ENCODE measurements at places on chromosomes 2 and 18.

DNA sequence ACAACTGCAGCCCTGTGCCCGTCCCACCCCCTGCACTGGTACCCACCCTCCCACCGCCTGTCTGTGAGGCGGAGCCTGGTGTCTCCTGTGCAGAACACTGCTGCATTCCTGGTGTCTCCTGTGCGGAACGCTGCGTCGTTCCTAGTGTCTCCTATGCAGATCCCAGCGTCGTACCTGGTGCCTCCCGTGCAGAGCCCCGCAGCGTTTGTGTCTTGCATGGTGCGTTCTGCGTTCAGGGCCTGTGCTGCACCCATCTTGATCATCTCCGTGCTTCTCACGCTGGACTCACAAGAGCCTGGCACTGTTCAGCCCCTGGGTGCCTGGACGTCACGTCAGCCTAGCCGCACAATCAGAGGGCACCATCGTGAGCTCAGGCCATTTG lies 248.6 kb upstream of the SALL3 start:
- no peak for DNase-seq

DNA sequence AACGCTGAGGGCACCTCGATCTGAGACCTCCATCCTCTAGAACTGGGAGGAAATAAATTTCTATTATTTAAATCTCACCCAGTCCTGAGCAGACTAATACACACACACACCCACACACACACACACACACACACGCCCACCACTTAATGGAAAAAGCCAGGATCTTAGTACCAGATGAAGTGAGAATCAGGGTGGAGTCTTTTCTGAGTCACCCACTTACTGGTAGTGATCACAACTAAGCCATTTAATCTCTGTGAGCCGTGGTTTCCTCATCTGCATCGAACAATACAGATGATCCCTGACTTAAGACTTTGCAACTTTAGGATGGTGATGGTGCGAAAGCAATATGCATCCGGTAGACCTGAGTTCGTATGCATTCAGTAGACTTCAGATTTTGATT lies 18.6 kb downstream of the THNSL2 start:
- no peak for DNase-seq

GRCh38 chr2:212124598-212124997 lies 414.0 kb downstream of the ERBB4 start:
- DNase-seq, result no peak

GRCh38 chr2:39492716-39493115 lies 55.6 kb upstream of the MAP4K3 start:
- no peak for DNase-seq

DNA sequence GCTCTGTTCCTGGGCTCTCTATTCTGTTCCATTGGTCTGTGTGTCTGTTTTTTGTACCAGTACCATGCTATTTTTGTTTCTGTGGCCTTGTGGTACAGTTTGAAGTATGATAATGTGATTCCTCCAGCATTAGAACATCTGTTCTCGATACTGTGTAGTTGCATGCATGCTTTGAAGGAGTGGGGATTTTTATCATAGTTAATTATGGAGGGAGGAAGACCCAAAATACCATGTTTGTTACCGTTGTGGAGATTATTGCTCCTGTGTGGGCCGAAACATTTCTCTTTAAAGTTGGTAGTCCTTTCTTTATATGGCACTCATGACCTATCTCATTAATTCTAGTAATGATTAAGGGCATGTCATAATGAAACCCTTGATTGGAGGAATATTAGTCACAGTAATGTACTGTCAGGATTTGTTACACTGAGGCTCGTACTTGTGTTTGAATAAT lies 87.6 kb downstream of the TTC27 start:
- DNase-seq, result no peak

DNA sequence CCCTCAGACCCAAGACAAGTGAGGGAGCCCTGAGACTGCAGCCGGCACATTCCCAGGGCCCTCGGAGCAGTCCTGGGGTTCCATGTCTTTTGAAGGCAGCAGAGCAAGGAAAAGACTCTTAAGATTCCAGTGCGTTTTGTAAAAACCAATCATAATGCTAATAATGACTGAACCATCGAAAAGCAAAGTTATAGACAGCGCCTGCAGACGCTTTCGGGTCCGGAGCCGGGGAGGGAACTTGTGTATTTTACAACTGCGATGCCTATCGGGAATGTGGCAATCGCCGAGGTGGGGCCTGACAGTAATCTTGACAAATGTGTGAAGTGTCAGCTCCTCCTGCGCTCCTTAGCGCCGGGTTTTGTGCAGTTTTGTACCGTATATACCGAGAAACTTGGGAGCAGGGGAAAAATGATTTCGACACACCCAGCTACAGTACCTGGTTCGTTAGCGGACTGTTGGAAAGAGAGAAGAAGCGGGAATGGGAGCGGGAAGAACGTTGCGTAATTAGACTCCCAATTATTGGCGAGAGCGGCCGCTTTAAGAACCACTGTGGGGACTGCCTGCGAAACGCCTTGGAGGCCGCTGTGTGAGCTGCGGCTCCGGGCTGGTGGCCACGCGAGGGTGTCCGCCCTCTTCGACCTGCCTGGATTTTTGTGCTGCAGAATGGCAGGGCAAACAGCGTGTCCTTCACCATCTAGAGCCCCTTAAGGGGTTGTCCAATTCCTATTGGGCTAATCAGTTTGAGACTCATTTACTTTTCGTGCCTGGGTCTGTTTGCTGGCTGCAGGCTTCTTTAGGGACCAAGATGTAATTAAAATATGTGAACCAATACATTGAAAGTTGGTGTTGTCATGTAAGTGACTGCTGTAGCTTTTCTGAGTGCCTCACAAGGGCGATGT lies 2.4 kb downstream of the EPAS1 start:
- no peak for DNase-seq

- DNase-seq, result no peak
Measured at GRCh38 chr18:21820033-21820810, 79.6 kb downstream of the MIB1 start.

DNA sequence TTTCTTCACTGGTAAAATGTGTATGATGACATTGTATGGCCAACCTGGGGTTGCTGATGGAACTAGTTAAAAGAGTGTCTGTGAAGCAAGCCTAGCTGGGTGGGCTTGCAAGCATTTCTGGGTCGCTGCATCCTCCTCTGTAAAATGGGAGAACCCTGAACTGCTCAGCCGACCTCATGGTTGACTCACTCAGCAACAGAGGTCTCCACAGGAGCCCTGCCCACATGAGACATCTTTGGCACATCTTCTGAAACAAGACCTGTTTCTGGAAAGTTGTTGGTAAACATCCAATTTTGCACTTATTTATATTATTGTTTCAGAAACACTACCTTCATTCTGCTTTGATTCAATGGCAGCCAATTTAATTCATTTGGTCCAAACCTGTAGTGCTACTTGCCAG lies 52.6 kb downstream of the BCL11A start:
- DNase-seq, result no peak

GRCh38 chr18:63476668-63477067 lies at the start of gene SERPINB5:
SERPINB5 (plus strand) TSS chr18:63476958; CDS start chr18:63484429, 7,471 bp downstream.
- DNase-seq, result no peak

- no peak for DNase-seq
Measured at GRCh38 chr18:12559319-12559718, 98.6 kb downstream of the SPIRE1 start.

DNA sequence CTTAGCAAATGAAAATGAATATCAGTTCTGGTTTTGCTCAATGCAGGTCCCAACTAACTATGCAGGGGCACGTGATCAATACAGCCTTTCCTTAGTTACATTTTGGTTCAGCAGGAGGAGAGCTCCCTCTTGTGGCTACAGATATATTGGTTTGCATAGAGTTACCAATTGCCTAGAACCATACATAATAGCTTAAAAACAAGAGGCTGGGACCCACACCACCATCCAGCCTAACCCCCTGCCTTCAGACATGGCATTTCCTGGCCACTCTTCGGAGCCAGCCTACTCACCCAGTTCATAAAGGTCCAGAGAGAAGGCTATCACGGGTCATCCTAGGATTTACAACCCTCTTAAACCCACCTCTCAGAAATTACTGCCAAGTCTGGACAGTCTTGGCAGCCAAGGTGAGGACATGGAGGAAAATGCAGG lies 10.5 kb downstream of the CCDC93 start:
- peak; percentile 36 for DNase-seq

GRCh38 chr2:175152242-175152641 lies 15.8 kb downstream of the ATF2 start:
- no peak for DNase-seq

DNA sequence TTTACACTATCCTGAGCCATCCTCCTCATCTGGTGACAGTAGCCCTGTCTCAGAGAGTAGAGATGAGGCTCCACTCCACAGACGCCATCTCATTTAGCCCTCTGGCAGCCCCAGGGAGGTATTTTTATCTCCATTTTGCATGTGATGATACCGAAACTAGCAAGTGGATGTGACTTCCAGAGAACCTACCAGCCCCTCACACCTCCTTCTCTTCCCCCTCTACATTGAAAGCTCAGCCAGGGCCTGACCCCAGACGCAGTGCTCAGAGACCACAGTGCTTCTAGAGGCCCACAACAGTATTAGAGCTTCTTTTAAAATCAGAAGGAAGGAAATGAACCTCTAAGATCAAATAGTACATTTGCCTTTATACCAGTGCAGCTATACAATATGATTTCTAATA lies 8.3 kb downstream of the GYPC start:
- DNase-seq, result peak; percentile 29

DNA sequence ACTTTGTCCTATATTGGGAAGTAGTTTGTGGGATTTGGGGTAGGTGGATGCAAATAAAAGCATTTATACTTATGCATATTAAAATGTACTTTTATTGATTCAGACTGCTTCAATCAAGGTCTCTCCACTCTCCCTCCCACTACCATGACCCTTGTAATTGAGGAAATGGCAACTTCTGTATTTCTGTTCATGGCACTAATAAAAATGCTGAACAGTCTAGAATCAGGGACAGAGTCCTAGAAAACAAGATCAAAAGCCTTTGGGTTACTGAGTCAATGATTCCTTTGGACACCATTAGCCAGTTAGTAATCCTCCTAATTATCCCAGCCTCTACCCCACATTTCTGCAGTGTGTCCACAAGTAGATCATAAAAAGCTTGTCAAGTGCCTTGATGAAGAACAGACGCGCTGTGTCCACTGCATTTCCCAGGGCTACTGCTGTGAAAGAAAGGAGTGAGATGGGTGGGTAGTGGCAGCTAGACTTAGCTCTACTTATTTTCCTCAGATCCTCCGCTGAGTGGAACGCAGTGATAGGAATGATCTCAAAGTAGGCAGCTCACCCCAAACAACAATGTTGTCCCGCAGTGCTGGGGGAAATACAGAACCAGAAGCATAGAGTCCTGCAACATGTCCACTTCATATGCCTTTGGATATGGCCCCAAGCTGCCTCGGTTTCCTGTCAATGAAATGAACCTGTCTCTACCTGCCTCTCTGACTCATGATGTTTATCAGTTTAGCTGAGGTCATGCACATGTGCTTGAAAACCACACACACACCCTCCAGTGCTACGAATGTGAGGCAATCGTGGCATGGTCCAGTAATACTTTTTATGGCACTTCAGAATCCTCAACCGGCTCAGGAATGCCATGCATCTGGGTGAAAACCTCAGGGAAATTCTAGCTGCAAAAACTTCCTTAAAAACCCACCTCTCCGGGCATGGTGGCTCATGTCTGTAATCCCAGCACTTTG lies 115.5 kb downstream of the COL6A3 start:
- DNase-seq, result no peak

- no peak for DNase-seq
Measured at GRCh38 chr18:43393174-43393573, 115.9 kb upstream of the SYT4 start.

- no peak for DNase-seq
Measured at GRCh38 chr2:233387667-233388528, 33.6 kb downstream of the DGKD start.

- no peak for DNase-seq
Measured at GRCh38 chr2:5036256-5036655, 655.9 kb upstream of the SOX11 start.

- no peak for DNase-seq
Measured at GRCh38 chr18:79117385-79117784, 48.2 kb downstream of the ATP9B start.

DNA sequence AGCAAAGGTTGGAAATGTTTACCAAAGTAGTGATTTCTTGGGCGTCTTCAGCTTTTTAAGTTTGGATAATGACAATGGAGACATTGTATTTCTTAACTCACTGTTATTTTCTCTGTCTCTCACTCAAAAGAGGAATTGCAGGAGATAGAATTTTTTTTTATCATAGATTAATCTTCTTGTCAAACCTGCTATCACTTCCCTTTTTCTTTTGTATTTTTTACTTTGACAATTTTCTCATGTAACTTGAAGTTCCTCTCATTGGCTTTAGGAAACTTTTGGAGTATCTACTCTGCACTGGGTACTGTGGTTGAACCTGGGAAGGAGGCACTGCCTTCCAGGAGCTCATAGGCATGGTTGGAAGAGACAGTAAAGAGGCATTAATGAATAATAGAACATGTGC lies 489.1 kb downstream of the CNTNAP5 start:
- DNase-seq, result no peak

GRCh38 chr18:47549021-47549540 lies 297.6 kb upstream of the SKOR2 start:
- DNase-seq, result no peak

GRCh38 chr18:37207343-37207742 lies 358.3 kb downstream of the CELF4 start:
- no peak for DNase-seq

DNA sequence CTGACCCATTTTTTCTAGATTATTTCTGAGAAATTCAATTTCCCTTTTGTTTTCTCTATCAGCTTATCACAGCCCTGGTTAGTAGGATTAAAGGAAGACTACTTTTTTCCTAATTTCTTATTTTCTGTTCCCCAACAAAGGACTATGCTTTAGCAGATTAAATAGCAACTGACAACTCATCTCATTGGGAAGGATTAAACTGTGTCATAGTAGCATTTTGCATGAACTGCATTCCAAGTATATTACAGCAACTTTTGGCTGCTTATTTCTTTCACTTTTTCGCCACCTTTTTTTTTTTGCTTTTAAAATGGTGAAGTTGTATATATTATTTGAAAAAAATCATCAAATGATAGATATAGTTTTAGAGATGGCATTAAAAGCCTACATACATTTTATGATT lies 570.3 kb downstream of the FBXO15 start:
- DNase-seq, result no peak

DNA sequence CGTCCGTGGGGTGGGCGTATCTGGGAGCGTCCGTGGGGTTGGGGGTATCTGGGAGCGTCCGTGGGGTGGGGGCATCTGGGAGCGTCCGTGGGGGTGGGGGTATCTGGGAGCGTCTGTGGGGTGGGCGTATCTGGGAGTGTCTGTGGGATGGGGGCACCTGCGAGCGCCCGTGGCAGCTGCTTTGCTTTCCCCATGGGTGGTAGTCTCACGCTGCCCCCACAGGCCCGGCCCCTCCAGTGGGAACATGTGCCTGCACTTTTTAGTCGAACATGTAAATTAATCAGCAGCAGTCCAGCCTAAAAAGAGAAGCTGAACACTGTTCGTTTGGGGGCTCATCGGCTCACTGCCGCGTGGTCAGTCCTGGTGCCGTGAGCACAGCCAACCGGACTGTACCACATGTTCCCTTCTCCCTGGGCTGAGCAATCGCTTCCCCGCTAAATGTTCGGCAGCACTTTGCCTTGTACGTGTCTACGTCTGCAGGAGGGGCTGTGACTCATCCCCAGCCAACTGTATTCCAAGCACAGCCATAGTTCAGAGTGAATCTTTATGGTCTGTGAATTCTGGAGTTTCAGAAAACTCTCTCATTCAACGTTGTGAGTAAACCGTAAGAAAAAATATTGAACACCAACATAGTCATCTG lies 271.5 kb downstream of the AGAP1 start:
- DNase-seq, result no peak
